NCI-H524 (cell line): ENCODE measurements at places on chromosomes 1 and 21.

DNA sequence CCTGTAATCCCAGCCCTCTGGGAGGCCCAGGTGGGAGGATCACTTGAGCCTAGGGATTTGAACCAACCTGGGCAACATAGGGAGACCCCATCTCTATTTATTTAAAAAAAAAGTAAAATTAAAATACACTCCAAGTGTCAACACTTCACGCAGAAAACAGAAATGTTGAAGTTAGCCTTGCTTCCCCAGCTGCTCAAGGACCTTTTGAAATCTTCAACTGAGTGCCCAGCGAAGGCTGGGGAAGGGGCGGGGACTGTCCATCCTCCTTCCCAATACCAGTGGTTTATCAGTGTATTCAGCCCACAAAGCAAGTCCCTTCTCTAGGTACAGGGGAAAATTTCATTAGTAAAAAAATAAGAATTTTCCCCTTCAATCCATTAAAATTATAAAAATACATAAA is 2.2 kb upstream of the DNAJC28 start:
- DNase-seq: no peak

GRCh38 chr1:230696722-230697437 is 17.0 kb downstream of the AGT start:
- no peak for DNase-seq

- no peak for DNase-seq
Measured at GRCh38 chr1:43703836-43704235, 3.5 kb upstream of the ST3GAL3 start.

DNA sequence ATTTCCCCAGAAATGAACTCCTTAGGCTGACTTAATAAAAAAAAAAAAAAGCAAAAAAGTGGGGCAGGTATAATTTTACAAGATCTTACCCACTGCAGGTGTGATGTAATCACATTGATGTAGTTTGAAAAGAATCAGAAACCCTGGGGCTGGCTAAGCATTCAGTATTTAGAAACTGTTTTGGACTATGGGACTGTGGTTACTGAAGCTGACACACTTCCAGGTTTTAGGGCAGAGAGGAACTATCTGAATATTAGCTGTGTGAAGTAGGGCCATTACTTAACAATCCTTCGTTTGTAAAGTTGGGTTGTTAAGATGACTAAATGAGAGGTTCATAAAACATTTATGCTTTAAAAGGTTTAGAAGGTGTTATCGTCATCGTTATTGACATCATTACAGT is 165.3 kb downstream of the FASLG start:
- no peak for DNase-seq

- no peak for DNase-seq
Measured at GRCh38 chr1:34906222-34906621, 23.2 kb downstream of the DLGAP3 start.
